ENCODE measurements at places on chromosomes 16 and 17.

- no peak for DNase-seq
These were observed 25.9 kb upstream of the SMURF2 start for GRCh38 chr17:64687961-64688360.

DNA sequence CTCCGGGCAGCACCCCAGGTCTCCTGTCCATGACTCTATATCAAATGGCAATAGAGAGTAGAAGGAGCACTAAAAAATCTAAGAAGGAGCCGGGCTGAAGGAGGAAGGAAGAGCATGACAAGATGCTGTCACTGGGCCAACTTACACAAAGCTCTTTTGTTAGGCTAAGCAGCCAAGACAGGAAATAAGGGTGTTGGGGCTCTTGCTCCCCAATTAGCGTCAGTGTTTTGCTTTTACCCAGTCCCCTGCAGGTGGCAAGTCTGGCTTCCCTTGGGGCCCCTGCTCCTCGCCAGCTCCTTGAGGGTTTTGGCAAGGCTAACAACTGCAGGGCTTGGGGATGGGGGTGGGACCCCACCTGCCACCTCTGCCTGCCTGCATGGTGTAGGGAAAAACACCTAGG lies 120.5 kb downstream of the CCT6B start:
- DNase-seq, result peak; percentile 18

GRCh38 chr17:2191227-2191626 lies 112.4 kb downstream of the SMG6 start:
- no peak for DNase-seq

DNA sequence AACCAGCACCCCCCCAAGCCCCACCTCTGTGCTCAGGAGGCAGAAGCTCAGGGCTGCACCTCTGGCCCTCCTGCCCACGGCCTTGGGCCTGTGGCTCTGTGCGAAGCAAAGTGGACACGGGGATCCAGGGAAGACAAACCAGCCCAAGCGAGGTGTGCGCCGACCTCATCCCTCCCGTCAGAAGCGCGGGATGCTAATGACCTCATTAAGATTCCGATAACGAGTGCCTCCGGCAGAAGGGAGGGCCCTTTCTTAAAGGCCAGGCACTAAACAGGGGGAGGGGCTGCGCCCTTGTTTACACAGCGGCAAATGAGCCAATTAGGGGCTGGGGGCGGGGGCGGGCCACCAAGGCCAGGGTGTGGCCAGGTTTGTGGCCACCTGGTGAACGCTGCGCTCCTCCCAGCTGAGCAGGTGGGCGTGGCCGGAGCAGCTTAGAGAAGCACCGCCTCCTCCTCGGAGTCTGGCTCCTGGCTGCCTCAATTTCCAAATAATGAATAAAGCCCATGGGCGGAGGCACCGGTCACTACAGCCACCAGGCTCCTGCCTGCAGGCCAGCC lies 3.2 kb downstream of the CBX4 start:
- DNase-seq, result no peak

DNA sequence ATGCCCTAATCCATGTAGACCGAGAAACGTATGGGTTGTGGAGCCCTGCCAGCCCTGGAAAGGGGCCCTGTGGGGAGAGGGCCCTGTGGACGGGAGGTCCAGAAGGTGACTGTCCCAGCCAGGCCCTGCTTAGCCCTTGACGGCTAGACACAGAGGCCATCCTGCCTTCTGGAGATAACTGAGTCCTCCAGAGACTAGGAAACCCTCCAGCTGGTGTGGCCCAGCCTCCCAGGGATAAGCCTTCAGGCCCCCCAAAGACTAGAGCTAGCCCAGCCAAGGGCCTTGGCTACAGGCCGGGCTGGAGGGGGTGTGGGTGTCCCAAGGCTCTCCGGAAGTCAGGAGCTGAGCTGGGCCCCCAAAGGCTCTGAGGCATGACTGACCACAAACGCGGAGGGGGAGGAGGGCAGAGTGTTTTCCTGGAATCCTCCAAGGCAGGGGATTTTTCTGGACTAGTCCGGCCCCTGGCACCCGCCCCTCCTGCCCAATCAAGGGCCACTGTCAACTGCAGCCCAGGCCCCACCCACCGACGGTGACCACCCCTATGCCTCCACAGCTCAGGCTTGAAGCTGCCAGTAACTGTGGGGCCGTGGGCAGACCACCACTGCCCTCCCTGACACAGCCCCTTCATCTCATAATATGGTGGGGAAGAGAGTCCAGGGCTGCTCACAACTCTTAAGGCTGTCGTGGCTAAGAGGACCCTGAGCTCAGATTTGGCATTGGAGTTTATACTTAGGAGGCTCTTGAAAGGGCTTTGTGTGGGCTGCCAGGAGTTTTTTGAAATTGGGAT lies 885 bp upstream of the VASN start:
- no peak for DNase-seq

DNA sequence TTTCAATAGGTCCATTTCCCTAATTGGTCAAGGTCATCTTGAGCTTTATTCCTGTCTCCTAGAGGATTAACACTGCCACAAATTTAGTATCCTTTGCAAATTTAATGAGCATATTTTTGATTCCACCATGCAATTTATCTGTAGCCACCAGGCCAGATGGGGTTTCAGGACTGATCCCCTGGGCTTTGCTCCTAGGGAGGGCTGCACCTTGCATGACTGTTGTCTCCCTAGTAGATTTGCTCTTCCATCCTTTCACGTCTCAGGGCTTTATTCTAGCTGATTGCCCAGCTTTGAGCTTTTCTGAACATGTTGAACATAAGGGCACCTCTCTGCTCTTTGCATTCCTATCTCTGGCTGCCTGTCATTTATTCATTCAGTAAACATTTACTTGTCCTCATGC lies 7.7 kb upstream of the KCNH6 start:
- DNase-seq, result no peak

GRCh38 chr16:20167323-20167722 lies 93.6 kb upstream of the GPR139 start:
- DNase-seq, result no peak

GRCh38 chr16:4679850-4680636 lies 13.3 kb upstream of the NUDT16L1 start:
- DNase-seq, result no peak

GRCh38 chr17:49216953-49217650 lies 6.6 kb downstream of the ABI3 start:
- no peak for DNase-seq

All from T follicular helper cell (primary cell).